NCI-H2029 treated with DMSO at 0.1 percent for 48 hours (cell line): ENCODE measurements at places on chromosomes 7 and 10.

DNA sequence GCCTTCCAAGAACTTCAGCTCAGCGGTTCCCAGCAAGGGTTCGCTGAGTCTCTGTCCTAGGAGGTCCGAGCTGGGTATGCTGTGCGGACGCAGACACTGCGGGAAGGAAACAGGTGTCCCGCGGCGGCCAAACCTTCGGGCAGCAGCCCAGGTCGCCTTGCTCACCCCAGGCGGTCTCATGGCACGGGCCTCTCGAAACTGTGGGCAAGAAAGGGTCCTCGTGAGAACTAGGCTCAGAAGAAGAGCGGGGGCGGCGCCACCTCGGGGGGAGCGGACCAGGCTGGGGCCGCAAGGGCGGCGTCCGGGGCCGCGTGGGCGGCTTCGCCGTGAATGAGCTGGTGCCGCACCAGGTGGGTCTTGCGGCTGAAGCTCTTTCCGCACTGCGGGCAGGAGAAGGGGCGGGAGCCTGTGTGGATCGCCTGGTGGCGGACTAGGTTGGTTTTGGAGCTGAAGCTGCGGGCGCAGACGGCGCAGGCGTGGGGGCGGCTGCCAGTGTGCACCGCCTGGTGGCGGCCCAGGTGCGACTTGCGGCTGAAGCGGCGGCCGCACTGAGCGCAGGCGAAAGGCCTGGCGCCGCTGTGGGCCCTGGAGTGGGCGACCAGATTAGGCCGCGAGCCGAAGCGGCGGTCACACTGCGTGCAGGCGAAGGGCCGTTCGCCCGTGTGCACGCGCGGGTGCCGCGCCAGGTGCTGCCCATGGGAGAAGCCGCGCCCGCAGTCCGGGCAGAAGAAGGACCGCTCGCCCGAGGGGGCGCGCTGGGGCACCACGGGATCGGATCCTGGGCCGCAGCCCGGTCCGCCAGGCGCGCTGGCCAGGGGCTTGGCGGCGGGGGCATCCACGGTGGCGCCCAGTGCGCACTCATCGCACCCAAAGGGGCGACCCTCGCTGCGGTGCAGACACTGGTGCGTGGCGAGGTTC is 8.6 kb downstream of the ZNF467 start:
- DNase-seq, result no peak

DNA sequence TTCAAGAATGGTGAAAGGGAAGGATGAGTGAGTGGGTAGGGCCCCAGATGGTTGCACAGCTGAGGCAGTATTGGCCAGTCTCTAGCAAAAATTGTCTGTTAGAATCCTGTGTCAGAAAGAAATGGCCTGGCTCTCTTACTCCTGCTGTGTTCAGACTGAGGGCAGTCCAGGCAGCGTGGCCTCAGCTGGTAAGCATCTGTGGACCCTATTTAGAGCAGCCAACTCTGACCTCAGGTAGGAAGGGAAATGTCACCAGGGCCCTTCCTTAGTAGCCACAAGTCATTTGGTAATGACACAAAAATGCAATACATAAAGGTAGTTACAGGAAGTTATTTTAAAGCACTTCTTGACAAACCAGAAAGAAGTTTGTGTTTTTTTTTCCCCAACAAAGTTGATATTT is 1194.7 kb downstream of the CNTNAP2 start:
- DNase-seq, result no peak

GRCh38 chr10:103859161-103860086 is 4.0 kb upstream of the SH3PXD2A start:
- DNase-seq, result no peak

DNA sequence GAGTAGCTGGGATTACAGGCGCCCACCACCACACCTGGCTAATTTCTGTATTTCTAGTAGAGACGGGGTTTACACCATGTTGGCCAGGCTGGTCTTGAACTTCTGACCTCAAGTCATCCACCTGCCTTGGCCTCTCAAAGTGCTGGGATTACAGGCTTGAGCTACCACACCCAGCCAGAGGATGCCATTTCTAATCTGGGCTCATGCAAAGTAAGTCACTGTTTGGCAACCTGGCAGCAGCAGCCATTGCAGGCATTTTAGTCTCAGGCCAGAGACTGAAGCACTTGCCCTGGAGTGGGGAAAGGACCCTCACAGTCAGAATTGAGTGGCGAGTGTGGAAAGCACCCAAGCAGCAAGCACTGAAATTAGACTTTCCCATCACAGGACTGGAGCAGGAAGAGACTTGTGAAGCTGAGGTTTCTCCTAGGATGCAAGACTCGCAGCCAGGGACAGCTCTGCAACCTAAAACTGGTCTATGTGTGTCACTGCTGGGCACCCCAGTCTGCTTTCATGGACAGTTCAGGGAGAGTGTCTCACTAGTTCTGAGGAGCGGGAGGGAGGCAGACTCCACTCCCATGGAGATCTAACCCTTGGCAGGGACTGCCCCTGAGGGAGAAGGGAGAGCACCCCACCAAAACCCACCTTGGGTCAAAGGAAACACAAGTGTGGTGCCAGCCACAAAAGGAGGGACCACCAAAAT is 27.6 kb downstream of the SNX13 start:
- DNase-seq, result no peak

- DNase-seq, result no peak
Measured at GRCh38 chr7:1342090-1342640, 109.5 kb downstream of the UNCX start.

DNA sequence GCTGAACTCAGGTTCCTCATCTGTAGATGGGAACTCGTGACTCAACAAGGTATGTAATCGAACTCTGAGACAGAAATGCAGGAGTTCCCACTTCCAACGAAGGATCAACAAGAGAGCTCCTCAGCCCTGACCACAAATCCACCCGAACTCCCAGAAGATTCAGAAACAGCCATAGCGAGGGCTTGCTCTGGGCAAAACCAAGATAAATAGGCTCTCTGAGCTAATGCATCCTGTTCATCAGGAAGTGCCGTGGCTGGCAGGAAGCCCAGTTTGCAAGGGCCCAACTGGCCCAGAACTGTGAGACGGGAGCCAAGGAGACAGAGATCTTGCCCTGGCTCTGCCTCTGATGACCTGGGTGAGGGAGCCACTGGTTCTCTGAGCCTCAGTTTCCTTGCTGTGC is 141.7 kb upstream of the PFKP start:
- DNase-seq, result peak; percentile 72

- DNase-seq, result no peak
Measured at GRCh38 chr10:6409971-6410643, 170.0 kb downstream of the PRKCQ start.

DNA sequence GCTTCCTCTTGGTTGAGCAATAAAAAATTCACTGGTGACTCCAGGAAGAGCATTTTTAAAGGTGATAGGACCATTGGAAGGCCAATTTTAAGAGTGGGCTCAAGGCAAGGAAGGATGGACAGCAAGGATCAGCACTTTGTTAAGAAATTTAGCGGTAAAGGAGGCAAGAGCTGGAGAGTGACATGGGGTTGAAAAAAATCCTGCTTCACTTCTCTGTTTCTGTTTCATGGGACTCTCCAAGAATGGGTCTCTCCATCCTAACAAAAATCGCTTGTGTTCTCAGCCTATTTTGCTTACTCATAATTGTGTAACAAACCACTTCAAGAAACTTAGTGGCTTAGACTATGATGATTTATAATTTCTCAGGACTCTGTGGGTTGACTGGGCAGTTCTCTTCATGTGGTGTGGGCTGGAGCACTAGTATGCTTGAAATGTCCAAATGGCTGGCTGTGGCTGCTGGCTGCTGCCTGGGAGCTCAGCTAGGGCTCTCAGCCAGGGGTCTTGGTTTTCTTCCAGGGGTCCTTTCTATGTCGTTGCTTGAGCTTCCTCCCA is 59.8 kb upstream of the ZNRF2 start:
- DNase-seq, result no peak

DNA sequence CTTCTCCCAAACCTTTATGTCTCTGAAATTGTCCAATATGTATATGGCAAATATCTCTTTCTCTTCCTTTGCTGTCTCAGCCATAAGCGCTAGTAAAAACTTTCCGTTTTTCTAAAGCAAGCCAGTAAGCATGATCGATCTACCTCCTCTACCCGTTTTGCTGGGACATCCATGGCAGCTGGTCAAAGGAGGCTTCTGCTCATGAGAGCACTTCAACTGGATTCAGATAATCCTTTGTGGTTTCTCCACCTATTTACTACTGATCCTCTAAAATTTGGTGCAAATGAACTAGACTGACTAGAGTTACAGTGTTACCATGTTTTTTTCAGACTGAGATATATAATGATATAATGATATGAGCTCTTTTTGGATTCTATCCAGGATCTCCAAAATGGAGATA is 42.7 kb downstream of the GBF1 start:
- DNase-seq, result no peak

- no peak for DNase-seq
Measured at GRCh38 chr10:95133997-95134396, 60.0 kb upstream of the ACSM6 start.

- DNase-seq, result no peak
Measured at GRCh38 chr7:102966465-102966864, 53.7 kb downstream of the LRRC17 start.

GRCh38 chr10:73097305-73097670 is 622 bp upstream of the P4HA1 start:
- DNase-seq, result no peak

GRCh38 chr7:93997868-93998267 is 6.3 kb downstream of the BET1 start:
- DNase-seq, result no peak

GRCh38 chr7:91180746-91181145 is 83.5 kb upstream of the FZD1 start:
- DNase-seq, result no peak

- DNase-seq, result no peak
Measured at GRCh38 chr7:93739424-93739823, 151.1 kb downstream of the TFPI2 start.

- DNase-seq, result no peak
Measured at GRCh38 chr7:22952306-22953015, 61.5 kb downstream of the HYCC1 start.

- DNase-seq, result no peak
Measured at GRCh38 chr7:6530626-6531491, 20.4 kb downstream of the GRID2IP start.

DNA sequence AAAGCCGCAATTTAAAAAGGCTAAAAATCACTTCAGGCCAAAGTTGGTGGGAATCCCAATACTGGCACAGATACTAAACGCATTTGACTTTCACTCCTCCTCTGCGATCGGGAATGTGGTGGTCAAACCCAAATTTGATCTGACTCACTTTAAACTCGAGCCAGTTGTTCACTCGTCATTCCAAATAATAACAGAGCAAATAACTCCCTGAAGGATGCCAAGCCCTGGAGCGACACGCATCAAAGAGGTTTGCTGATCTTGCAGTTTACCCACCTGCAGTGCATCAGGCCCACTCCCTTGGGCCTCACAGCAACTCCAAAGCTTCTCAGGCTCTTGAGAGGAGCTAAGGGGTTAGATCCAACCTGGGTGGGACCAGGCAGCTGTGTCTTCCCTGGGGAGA is 12.2 kb downstream of the PTN start:
- no peak for DNase-seq

DNA sequence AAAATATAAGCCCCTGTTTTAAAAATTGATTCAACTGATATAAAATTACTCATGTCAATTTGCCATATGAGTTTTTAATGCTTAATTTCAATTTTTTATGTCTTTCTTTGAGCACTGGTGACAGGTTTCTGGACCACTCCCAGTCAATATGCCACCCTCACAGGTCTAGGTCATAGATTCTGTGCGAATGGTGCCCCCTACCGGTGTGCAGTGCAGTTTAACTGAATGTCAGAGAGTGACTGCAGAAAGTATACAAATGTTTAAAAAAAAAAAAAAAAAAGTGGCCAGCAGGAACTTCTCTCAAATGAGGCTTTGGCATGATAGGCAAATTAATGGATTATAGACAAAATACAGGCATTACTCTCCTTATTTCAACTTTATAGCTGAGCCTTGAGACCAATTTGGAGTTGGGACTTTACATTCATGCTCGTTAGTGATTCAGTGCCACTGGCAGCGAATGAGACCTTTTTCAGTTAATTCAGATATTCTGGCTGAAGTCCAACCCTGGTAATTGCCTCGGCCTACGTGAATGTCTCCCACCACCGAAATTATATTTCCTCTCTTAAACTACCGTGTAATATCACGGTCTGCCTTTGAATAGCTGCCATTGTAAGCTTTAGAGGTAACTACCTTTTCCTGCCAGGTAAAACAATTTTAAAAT is 427.6 kb downstream of the PHTF2 start:
- no peak for DNase-seq

GRCh38 chr10:44462338-44462914 is 77.5 kb upstream of the CXCL12 start:
- no peak for DNase-seq

DNA sequence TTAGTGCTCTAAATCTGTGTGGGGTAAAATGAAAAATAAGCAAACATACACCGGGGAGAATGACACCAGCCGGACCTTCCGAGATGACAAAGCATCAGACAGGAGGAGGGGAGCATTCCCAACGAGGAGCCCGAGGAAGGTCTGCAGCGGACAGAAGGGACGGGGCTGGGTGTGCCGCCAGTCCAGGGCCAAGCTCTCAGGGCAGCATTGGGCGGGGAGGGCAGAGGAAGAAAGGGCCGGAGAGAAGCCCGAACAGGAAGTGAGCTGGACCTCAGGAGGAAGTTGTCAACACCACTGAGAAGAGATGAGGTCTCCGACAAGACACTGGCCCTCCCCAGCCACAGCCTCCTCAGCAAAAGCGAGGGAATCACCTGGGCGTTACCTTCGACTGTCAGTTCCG is 182.6 kb upstream of the RNF32 start:
- no peak for DNase-seq

- DNase-seq, result no peak
Measured at GRCh38 chr10:101301111-101301731, 52.7 kb upstream of the BTRC start.

GRCh38 chr10:3427950-3428354 is 255.4 kb upstream of the PITRM1 start:
- DNase-seq, result no peak

DNA sequence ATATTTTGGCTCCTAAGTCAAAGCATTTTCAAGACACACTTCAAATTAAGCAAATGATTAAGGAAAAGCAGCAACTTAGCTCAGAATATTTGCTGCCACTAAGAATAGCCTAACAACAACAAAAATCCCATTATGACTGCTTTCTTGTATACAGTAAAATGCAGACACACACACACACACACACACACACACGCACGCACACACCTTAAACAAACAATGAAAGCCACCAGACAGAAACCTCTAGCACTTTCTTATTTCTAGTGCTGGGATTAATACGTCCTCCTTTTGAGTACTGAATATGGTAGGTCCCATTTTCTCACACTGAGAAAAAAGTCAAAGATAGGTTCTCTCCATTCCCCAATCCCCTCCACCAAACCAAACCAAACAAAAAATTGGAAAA is 23.4 kb upstream of the FEZF1 start:
- DNase-seq, result no peak

DNA sequence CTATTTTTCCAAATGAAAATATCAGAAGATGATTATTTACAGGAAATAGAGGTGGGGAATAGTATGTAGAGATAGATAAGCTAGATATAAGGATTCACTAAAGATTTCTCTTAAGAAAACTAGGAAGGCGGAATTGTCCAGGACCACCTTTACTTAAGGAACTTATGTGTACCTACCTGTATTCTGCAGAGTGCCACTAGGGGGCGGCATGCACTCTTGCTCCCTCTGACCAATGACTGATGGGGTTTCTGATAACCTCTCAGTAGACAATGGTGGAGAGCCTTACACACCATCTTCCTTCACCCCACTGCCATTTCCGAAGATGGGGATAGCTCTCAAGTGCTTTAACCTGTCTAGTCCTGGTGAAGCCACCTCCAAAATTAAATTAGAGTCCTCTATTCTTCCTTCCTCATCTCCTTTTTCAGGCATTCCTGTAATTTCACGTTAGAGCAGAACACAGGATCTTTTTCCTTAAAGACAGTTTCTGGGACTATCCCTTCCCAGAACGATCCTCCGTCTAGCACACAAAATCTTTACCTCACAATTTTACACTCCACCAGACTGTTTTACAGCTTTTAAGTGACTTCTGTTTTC is 453.1 kb downstream of the SORCS1 start:
- DNase-seq, result no peak

GRCh38 chr7:139034855-139035585 is 822 bp downstream of the ZC3HAV1L start:
- no peak for DNase-seq
